COR-L47 (cell line): ENCODE measurements at places on chromosomes 1 and 21.

- DNase-seq, result no peak
Observed at GRCh38 chr1:65476327-65476726, 55.9 kb downstream of the LEPR start.

- DNase-seq, result no peak
Observed at GRCh38 chr21:45932922-45933502, 48.6 kb upstream of the COL6A1 start.

- DNase-seq, result no peak
Observed at GRCh38 chr1:93756657-93757056, 75.0 kb upstream of the BCAR3 start.

DNA sequence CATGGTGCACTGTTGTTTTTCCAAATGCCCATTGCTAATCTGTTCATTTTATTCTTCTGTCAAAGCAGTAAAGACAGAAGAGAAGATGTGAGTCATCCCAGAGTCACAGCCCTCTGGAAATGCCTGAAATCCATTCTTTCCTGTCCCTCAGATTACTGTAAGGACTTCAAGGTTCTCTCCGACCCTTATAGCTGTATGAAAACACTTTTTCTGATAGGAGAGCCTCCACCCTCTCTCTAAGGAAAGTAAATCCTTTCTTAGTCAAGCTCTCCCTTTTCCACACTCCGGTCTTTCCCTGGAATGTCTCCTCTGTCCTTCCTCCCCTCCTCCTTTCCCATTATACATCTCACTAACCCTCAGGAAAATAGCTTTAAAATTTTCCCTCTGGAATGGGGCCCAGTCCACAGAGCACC is 3.5 kb upstream of the PRDX6 start:
- no peak for DNase-seq

DNA sequence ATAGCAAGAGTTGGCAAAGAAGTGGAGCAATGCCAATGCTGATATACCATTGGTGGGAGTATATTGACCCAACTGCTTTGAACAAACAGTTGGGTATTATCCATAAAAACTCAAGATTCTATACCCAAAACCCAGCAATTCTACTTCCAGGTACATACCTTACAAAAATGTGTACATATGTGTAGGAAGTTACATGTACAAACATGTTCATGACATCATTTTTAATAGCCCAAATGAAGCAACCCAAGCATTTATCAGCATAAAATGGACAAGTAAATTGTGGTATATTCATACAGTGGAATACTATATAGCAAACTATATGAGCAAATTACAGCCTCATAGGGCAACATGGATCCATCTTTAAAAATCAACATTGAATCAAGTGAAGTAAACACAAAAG is 20.9 kb downstream of the RWDD3 start:
- no peak for DNase-seq

DNA sequence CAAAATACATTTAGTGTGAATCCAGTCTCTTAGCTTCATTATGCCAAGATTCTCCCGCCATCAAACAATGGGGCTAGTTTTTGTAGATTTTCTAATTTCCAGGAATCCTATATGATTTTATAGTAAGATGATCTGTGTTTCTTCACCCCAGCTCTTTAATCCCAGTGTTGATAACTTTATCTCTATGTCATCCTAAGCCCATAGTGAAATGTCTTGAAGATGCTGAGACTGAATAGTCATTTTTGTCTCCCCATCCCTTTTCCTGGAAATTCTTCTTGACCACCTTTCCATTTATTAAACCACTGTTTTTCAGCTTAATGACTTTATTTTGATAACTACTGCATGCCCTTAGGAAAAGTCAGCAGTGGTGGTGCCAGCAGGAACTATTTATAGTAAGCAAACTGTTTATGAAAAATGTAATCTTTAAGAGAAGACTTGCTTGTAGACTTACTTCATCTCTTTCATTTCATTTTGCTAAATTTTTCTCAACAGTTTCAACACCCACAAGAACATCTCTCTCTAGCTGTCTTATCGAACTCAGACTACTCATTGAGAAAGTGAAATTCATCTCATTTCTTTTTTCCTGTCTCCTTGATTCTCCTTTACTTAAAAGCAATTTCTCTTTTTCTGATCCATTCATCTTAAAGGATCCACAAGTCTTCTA is 116.6 kb downstream of the NTMT2 start:
- no peak for DNase-seq

GRCh38 chr21:44464351-44464750 is 9.0 kb downstream of the LRRC3 start:
- no peak for DNase-seq

DNA sequence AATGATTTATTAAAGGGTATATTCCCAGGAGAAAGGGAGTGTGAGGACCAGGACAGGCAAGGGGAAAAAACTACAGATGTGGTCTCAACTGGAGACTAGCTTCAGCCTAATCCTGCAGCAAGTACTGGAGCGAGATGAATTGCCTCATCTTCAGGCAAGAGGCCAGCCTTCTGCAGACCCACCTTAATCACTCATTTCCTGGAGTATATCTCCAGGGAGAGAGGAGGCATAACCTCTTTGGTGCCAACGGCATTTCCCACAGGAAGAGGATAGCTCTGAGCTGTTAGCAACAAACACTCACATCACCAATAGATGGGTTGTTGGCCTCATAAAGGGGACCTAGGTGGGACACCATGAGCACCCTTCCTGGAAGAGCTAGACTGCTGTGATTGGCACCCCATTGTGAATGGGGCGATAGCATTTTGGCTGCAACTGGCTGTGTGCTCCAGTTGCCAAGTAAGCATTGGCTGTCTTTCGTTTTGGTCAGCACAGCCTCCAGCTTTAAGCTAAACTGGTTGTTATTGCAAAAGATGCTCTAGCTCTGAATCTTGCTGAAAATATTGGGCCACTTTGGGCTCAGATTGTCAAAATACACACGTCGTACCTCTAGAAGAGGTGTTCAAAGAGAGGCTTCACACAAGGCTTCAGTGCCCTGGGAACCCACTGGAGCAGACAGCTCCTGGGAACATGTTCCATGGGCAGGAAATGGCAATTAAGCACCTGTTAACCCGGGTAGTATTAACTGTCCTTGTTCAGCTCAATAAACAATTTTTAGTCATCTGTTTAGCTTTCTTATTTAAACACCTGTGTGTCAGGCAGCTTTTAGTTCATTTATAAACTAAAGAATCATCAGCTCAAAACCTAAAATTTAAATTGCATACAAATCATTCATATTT is 314.8 kb upstream of the C1orf87 start:
- DNase-seq, result peak; percentile 53
